ENCODE measurements at places on chromosomes 16 and 17. TPM values are rescaled to one million over a fixed set of nuclear protein-coding genes. Genes with fewer than 3 reads are reported as not detected.

GRCh38 chr17:39393736-39394135, 7.7 kb downstream of the FBXL20 start:
- DNase-seq: no peak

- DNase-seq: no peak
Observed at GRCh38 chr16:47978491-47979163, 177.2 kb downstream of the ABCC12 start.

DNA sequence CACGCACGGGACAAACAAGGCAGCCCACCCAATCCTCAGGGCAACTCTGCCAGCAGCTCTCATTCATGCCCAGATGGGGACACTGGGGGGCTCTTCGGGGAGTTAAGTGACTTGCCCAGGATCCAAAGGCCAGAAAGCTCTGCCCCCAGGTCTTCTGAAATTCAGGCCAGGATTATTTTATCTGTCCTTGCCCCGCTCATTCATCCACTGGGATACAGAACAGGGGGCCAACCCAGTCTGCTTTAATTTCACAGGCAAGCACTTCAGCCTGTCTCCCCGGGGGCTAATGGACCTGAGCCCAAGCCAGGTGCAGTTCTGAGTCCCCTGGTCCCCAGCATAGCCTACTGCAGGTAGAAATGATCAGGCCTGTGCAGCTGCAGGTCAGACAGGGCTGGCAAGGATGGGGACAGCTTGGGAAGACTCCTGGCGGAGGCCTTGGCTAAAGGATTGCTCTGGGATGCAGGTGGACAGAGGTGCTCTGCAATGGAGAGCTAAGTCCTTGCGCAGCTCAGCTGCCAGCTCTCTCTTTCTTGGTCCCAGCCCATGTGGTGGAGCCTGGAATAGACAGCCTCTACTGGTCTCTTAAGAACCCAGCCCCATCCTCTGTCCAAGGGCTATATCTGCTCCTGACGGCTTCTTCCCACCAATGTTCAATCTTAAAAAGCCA, 766 bp upstream of the B3GNT9 start:
- no peak for DNase-seq

DNA sequence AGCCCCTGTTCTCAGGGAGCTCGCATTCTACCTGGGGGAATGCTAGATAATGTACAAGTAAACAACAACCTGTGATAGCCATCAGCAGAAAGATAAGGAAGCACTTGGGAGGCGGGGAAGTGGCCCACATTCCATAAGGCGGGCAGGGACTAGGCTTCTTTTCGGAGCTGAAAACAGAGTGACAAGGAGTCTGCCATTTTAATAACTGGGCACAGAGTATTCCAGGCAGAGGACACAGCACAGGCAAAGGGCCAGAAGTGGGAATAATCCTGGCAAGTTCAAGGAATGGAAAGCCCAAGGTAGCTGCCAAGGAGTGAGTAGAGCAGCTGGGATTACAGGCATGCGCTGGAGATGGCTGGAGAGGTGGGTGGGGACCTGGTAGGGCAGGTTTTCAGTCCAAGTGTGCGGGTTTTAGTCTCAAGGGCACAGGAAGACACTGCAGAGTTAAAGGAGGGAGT, 24.3 kb downstream of the USP43 start:
- DNase-seq: no peak

- DNase-seq: no peak
Observed at GRCh38 chr16:71439523-71439922, 2.3 kb downstream of the TLE7 start.

GRCh38 chr16:6160871-6161270, 1063.3 kb upstream of the EEF2KMT start:
- DNase-seq: no peak

GRCh38 chr17:64423881-64424280, 25.0 kb upstream of the MILR1 start:
- no peak for DNase-seq

DNA sequence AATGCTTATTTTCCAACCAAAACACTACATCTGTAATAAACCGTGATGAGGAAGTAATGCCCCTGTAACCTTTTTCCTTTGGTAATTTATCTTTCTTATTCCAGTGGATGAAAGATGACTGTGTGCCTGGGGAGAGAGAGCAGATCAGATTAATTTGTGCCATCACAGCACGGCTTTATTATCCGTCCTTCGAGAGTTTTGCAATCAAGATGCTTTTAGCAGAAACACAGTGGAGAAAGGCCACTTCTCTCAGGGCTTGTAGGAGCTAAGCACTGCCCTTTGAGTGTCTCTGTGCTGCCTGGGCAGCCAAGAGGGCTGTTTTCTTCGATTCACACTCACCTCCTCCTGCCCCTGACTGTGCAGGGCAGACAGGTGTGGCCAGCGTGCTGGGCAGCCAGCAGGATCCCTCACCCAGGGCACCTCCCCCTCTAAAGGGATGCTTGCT, 190.2 kb downstream of the PRKCA start:
- DNase-seq: no peak

The RBBP6 gene
- 76.2 TPM for total RNA-seq

Data from activated naive CD4-positive, alpha-beta T cell treated with anti-CD3 and anti-CD28 coated beads, Interleukin-2, amount 50 U/mL, for 72 hours (primary cell).